ENCODE measurements at places on chromosomes 1 and 21. TPM values are rescaled to one million over a fixed set of nuclear protein-coding genes. Genes with fewer than 3 reads are reported as not detected.

DNA sequence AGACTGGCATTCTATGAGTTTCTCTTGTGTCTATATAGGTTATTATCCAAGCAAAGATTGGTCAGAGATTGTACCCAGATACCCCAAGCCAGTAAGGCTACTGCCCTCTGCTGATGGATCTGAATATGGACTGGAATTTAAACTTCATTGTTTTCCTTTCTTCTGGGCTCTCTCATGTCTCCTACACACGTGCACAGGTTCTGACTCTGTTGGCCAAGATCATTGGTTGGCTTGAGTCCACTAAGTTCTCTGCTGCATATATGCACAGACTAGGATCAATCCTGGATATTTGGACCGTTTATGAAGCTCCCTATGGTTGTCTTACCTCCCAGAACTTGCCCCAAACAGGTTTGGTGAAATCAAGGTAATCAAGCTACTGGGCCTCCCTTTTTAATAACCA, 69.7 kb downstream of the CC2D1B start:
- no peak for DNase-seq
- no peak overlapping the region for H3K27ac ChIP-seq
- H3K4me3 ChIP-seq: no peak overlapping the region
- H3K4me1 ChIP-seq: no peaks in the 10 kb centered on the region
- no peaks in the 10 kb centered on the region for H3K27me3 ChIP-seq
- no peaks in the 10 kb centered on the region for H3K36me3 ChIP-seq

GRCh38 chr1:171126504-171126903, 35.8 kb downstream of the FMO3 start:
- no peak overlapping the region for H3K4me3 ChIP-seq
- H3K36me3 ChIP-seq: no peaks in the 10 kb centered on the region
- no peaks in the 10 kb centered on the region for H3K4me1 ChIP-seq
- peak; percentile 42 for DNase-seq

- no peaks in the 10 kb centered on the region for H3K27me3 ChIP-seq
- peak overlapping the region; percentile 71 for H3K4me3 ChIP-seq
- H3K27ac ChIP-seq: peak overlapping the region; percentile 91
- no peak for DNase-seq
- no peaks in the 10 kb centered on the region for H3K36me3 ChIP-seq
These were observed 1.2 kb downstream of the MTF2 start for GRCh38 chr1:93080179-93080823.

GRCh38 chr21:39712273-39712672, 32.7 kb upstream of the IGSF5 start:
- no peak overlapping the region for H3K27ac ChIP-seq
- no peak overlapping the region for H3K4me3 ChIP-seq
- no peak for DNase-seq
- no peaks in the 10 kb centered on the region for H3K27me3 ChIP-seq
- no peaks in the 10 kb centered on the region for H3K4me1 ChIP-seq

- no peaks in the 10 kb centered on the region for H3K36me3 ChIP-seq
- no peak overlapping the region for H3K4me3 ChIP-seq
- H3K4me1 ChIP-seq: no peaks in the 10 kb centered on the region
- no peak overlapping the region for H3K27ac ChIP-seq
- no peaks in the 10 kb centered on the region for H3K27me3 ChIP-seq
- DNase-seq: no peak
These were observed 37.9 kb downstream of the UBE2G2 start for GRCh38 chr21:44763451-44764318.

NPPA gene
- not detected for total RNA-seq

MIER1 gene
- 55.9 TPM for total RNA-seq

ARHGAP29 gene
- 20.0 TPM for total RNA-seq

SLC1A7 gene
- total RNA-seq: 0.24 TPM

Data from uterus (tissue), 4 donors.